ENCODE measurements at places on chromosomes 7 and 10. TPM values are rescaled to one million over a fixed set of nuclear protein-coding genes. Genes with fewer than 3 reads are reported as not detected.
A peak's percentile ranks its signal among the peaks of the same experiment; 100 is the strongest.

The NRCAM gene
- 2.5 TPM for total RNA-seq

DNA sequence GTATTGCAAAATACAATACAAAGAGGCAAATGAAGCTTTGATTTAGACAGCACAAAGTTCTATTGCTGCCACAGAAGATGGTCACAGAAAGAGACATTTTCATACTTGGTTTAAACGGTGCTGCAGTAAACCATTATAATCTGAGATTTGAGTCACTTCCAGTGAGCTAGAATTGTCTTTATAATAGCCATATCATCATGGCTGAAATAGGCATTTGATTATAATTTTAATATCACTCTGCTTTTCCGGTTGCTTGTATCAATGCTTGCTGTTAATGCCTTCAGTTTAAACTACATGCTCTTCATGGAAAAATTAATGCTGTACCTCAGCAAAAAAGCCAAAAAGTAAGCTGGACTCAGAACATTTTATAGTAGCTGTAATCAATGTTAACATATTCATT lies 48.5 kb downstream of the CPEB3 start:
- peaks cover 4% of the 10 kb centered on the region for H3K36me3 ChIP-seq
- no peak for DNase-seq
- H3K4me3 ChIP-seq: peak overlapping the region; percentile 69
- H3K27me3 ChIP-seq: peaks cover 21% of the 10 kb centered on the region
- H3K4me1 ChIP-seq: peaks cover 41% of the 10 kb centered on the region
- no peak overlapping the region for H3K27ac ChIP-seq

- no peaks in the 10 kb centered on the region for H3K36me3 ChIP-seq
- H3K4me1 ChIP-seq: peaks cover 9% of the 10 kb centered on the region
- H3K27me3 ChIP-seq: peaks cover 60% of the 10 kb centered on the region
- H3K4me3 ChIP-seq: peak within 1 kb of the TSS; percentile 93
These were observed at the start of gene TFPI2 for GRCh38 chr7:93890464-93891068. Gene TFPI2 (minus strand): TSS chr7:93890753. CDS start chr7:93890678, 75 bp downstream.

GRCh38 chr7:22819476-22819875 lies 3.2 kb downstream of the TOMM7 start:
- no peak for DNase-seq
- H3K27ac ChIP-seq: peak overlapping the region; percentile 19
- H3K4me1 ChIP-seq: peaks cover 59% of the 10 kb centered on the region
- H3K27me3 ChIP-seq: peaks cover 10% of the 10 kb centered on the region
- H3K36me3 ChIP-seq: peaks cover 9% of the 10 kb centered on the region
- peak overlapping the region; percentile 33 for H3K4me3 ChIP-seq
